ENCODE measurements at places on chromosomes 2 and 18.

DNA sequence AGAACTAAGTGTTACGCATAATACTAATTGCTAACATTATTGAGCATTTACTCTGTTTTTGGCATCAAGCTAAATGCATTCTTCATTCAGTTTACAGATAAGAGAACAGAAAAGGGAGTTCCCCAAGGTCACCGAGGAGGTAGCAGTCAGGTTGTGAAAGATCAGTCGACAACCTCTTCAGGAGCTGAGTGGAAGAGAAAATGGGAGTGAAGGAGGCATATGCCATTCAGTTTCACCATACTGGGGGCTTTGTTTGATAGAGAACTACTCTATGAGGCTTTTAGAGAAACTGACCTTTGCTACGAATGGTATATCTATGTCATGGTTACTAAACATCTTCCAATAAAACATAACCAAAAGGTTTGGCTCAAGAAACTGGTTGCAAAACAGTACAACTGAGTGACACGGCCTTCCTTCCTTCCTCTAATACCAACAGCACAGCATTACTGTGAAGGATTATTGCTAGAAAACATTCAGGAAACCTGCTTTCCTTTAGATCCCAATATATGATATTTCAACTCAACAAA lies 112.1 kb downstream of the RBMS1 start:
- no peak for DNase-seq

GRCh38 chr2:240989451-240990265 lies 8.8 kb upstream of the SNED1 start:
- peak; percentile 63 for DNase-seq

DNA sequence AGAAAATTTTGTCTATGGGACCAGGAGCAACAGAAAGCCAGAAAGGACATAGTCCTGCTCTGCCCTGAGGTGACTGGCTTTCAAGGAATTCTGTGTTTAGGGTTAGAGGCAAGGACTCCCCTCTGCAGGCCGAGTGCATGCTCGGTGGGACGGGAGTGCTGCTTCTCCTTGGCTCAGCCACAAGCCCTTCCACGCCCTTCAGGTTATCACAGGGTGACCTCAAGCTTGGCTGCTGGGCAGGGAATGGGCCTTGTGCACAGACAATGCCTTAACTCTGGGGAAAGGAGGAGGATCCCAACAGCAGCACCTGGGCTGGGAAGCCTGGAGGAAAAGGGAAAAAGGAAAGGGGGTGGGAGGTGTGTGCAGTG lies 32.8 kb downstream of the FAM178B start:
- no peak for DNase-seq

GRCh38 chr2:8421658-8422449 lies 260.0 kb upstream of the ID2 start:
- no peak for DNase-seq

GRCh38 chr18:50734886-50735285 lies 84.9 kb downstream of the MRO start:
- no peak for DNase-seq

DNA sequence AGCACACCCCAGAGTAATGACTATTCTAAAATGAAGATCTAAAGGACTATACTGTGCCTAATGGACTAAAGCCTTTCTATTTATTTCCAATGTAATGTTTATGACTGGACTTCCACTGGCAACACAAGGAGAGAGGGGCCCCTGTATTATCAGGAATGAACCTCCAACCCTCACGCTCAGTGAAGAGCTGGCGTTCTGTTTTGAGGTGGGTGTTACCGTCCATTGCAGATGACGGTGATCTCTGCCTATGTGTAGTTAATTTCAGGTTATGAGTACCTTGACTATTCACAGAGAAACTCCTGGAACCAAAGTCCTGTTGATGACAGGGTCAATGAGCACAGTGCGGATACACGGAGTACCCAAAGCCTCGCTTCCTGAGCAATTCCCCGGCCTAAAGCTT lies 85.4 kb downstream of the MEP1B start:
- no peak for DNase-seq

DNA sequence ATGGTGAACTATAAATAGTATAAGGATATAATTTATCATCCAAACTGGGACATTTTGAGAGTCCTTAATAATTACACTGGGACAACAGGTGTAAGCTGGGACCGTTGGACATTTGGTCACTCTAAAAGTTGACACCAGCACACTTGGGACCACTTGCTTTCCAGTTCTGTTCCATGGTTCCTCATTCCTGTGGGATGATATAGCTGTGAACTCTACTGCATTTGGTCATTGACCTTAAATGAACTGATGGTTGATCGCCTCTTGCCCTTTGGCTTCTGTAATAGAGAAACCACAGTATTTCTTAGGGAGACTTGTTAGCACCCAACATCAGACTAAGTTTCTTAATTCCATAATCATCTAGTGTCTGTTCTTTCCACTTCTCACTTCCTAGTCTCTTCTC lies 46.7 kb downstream of the EML6 start:
- no peak for DNase-seq

Data from GM23338 (cell line).